ENCODE measurements at places on chromosomes 1 and 21. TPM values are rescaled to one million over a fixed set of nuclear protein-coding genes. Genes with fewer than 3 reads are reported as not detected.

DNA sequence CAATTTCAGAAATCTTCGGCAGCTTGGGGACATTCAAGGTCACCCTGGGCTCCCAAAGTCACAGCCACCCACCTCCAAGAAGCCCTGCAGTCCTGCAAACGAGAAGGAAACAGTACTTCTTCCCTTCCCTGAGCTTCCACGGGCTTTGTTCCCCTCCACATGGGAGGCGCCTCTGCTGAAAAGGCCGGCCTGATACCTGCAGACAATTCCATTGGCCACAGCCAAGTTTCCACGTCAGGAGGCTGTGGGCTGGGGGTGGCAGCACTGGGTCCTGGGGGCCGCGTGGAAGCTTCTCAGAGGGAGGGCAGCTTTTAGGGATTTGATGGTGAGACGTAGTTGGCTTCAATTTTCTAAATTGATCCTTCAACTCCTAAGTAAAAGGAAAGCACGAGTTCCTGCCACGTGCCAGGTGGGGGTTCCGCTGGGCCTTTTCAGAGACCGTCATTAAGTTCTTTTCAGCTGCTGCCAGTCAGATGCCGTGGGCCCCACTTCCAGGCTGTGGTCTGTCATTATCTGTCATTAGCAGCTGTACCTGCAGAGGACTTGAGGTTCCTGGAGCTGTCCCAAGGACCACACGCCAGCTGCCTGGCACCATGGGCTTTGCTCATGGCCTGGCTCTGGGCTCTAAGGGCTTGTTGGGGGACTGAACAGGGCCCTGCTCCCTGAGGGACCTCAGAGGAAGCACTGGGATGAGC, 98.7 kb downstream of the CRYAA start:
- DNase-seq, result no peak

DNA sequence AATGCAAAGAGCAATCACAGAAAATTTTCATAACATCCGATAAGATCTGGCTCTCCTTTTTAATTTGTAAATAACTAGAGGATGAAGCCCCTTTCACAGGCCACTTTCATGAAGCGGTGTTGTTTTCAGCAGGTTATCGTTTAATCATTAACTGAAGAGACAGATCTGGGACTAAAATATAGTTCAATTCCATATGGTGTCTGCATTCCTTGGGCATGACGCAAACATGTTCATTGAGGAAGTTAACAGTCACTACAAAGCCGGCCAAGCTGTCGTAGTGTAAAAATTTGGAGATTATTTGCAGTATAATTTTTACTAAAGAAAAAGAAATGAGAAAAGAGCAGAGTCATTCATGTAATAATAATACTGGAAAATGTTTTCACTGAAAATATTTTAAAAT, 565.2 kb upstream of the ADAMTS5 start:
- no peak for DNase-seq

- DNase-seq, result no peak
Measured at GRCh38 chr1:184145083-184145482, 93.6 kb downstream of the TSEN15 start.

Gene DENND2C
- 0.27 TPM for total RNA-seq

Gene A3GALT2
- not detected for total RNA-seq

DNA sequence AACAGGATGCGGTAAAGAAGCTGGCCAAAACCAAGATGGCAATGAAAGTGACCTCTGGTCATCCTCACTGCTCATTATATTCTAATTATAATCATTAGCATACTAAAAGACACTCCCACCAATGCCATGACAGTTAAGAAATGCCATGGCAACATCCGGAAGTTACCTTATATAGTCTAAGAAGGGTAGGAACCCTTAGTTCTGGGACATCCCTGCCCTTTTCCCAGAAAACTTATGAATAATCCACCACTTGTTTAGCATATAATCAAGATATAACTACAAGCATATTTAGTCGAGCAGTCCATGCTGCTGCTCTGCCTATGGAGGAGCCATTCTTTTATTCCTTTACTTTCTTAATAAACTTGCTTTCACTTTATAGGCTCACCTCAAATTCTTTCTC, 79.8 kb downstream of the DDX20 start:
- no peak for DNase-seq

DNA sequence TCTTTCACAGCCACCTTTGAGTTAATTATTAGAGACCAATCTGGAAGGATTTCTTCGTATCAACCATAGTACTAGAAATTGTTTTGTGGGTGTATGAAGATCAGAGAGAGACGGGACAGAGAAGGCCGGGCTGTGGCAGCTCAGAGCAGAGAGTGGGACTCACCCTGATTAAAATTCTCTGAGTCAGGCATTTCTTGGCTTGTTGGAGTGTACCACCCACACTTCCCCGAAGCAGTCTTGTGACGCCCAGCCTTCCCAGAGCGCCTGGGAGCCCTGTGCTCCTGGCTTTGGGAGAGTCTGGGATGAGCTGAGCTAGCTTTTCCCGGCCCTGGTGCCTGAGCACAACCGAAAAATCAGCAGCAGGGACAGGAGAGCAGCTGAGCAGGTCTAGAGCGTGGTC, 19.4 kb downstream of the PLEKHM2 start:
- no peak for DNase-seq

GRCh38 chr1:202184750-202185460, 8.7 kb upstream of the LGR6 start:
- DNase-seq, result peak; percentile 65

GRCh38 chr1:239976130-239976968, 115.3 kb upstream of the FMN2 start:
- peak; percentile 23 for DNase-seq
